ENCODE measurements at places on chromosomes 11 and 22. TPM values are rescaled to one million over a fixed set of nuclear protein-coding genes. Genes with fewer than 3 reads are reported as not detected.

DNA sequence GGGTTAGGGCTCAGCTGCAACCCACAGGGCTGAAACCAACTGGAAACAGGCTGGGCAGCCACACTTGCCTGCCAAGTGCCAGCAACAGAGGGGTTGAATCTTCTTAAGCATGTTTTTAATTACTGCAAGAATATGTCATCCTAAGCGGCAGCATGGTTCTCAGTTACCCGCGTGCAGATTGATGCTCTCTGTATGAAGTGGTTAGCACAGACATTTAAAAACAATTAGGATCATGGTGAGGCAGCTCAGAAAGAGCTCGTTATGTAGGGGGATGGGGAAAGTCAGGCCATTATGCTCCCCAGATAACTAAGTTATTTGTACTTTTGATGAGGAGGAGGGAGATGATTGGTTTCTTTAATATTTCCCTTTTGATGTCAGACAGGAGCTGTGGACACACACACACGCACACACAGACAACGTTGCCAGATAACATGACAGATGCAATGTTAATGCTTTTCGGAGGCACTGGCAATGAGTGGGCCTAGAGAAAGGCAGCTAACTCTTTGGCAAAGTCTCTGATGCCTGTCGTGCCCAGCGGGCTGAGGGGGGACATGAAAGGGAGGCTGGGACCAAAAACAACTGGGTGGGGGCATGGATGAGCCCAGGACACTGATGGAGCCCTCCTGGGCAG, 389.7 kb downstream of the NXPE2 start:
- no peaks in the 10 kb centered on the region for H3K4me1 ChIP-seq
- no peak for DNase-seq
- no peaks in the 10 kb centered on the region for H3K36me3 ChIP-seq
- H3K27ac ChIP-seq, result no peak overlapping the region
- no peak overlapping the region for H3K4me3 ChIP-seq

DNA sequence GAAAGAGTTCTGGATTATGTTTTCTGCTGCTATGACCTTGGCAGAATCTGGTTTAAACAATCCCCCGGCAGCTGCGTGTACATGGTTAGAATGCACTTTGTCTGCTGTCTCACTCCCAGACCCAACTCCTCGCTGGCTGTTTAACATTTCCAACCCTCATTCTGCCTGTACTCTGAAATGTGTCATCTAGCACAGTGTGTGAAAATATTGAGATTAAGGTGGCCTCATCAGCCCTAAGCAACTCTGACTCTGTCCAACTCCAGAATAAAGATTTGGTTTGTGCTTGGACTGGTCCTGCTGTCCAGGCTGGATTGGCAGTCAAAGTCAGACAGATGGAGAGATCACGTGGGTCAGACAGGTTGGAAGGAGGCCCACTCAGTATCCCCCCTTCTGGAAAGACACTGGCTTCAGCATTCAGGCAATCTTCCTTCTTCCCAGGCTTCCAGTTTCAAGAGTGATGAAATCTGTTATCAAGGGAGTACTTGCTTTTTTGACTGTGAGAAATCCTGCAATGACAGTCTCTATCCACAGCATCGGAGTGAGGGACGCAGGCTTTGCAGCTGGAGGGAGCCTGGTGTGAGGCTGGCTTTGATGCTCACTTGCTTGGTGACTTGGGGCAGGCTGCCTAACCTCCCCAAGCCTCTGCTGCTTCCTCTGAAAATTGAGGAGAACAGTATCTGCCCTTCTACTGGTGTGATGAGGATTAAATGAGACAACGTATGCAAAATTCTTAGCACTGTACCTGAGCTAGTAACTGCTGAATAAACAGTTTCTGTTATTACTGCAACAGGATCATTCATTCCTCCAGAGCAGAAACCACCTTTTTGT, 29.8 kb downstream of the ABTB2 start:
- H3K4me1 ChIP-seq, result no peaks in the 10 kb centered on the region
- no peaks in the 10 kb centered on the region for H3K27me3 ChIP-seq
- no peak overlapping the region for H3K4me3 ChIP-seq
- H3K27ac ChIP-seq, result no peak overlapping the region

- no peaks in the 10 kb centered on the region for H3K27me3 ChIP-seq
- H3K4me1 ChIP-seq, result no peaks in the 10 kb centered on the region
- DNase-seq, result no peak
- H3K4me3 ChIP-seq, result no peak overlapping the region
- no peaks in the 10 kb centered on the region for H3K36me3 ChIP-seq
- H3K27ac ChIP-seq, result no peak overlapping the region
Observed at GRCh38 chr22:17130199-17130598, 9.0 kb upstream of the TMEM121B start.

DNA sequence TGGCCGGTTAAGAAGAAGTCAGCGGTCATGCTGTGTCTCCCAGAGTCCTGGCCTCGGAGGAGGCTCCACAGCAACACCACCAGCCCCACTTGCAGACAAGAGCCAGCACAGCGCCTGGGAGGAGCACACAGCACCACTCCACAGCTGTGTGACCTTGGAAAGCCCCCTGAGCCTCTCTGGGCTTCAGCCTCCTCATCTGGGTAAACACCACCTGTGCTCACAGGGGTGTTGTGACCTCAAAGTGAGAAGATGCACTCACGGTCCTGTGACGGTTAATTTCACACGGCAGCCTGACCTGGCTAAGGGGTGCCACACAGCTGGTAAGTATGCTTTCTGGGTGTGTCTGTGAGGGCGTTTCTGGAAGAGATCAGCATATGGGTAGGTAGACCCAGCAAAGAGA, 54.7 kb downstream of the PHF21B start:
- no peaks in the 10 kb centered on the region for H3K27me3 ChIP-seq
- H3K27ac ChIP-seq, result no peak overlapping the region
- H3K4me1 ChIP-seq, result no peaks in the 10 kb centered on the region
- no peaks in the 10 kb centered on the region for H3K36me3 ChIP-seq
- DNase-seq, result no peak

Gene TMPRSS5
- 1.6 TPM for total RNA-seq
